ENCODE measurements at places on chromosomes 4 and X. TPM values are rescaled to one million over a fixed set of nuclear protein-coding genes. Genes with fewer than 3 reads are reported as not detected.

DNA sequence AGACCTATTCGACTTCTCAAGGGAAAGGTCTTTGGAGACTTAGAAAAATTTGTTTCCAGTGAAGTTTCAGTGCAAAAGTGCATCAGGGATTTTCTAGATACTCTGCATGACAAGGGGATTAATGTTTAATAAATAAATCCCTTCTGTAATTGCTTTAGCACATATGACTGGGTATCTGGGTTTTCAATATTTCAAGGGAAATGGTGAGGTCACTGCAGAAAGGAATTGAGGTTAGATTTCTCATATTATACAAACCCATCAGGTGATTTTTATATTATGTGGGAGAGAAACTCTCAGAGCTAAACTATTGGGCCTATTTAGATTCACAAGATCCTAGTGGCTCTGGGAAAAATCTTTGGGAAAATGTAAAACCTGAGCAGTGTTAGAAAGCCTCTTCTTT lies 48.3 kb upstream of the SLC4A4 start:
- DNase-seq, result no peak

DNA sequence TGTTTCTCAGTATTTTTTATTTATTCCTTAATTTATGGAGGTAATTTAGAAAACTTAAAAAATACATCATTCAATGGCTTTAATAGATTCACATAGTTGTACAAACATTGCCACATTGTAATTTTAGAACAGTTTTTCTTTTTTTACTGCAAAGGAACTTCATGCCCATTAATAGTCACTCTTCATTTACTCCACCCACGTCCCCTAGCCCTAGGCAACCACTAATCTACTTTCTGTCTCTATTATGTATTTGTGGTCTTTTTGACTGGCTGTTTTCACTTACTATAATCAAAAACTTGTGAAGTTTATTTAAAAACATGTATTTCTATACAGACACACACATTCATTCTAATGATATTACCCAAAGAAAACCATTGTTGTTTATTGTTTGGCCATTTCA lies 664.8 kb downstream of the GRID2 start:
- DNase-seq, result no peak

DNA sequence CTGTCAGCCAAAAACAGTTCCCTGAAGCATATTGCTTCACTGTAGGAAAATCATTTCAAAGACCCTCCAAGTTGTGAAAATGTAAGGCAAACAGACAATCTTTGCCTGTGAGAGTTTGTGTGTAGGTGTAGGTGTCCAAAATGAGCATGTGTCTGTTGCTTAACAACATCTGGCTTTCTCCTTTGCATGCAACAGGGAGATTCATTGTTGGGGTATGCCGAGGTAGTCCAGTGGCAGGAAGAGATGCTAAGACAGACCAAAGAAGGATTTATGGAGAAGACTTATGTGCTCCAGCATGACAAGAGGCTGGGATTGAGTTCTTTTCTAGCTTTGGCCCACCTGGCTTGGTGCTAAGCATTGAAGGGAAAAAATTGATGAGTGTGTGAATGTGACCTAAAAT lies 29.8 kb upstream of the SMAD1 start:
- no peak for DNase-seq

- no peak for DNase-seq
These were observed 13.6 kb downstream of the RGS12 start for GRCh38 chr4:3306450-3306849.

- no peak for DNase-seq
These were observed 35.9 kb downstream of the GRID2 start for GRCh38 chr4:92339676-92340075.

WDR45 gene
- total RNA-seq, result 68.7 TPM

- DNase-seq, result no peak
These were observed 95.7 kb upstream of the OTUD4 start for GRCh38 chr4:145276050-145276449.

All from Peyer's patch (tissue), 4 donors.